ENCODE measurements at places on chromosomes 1 and 21.

- no peak for DNase-seq
Observed at GRCh38 chr1:24768873-24769605, 23.8 kb downstream of the CLIC4 start.

DNA sequence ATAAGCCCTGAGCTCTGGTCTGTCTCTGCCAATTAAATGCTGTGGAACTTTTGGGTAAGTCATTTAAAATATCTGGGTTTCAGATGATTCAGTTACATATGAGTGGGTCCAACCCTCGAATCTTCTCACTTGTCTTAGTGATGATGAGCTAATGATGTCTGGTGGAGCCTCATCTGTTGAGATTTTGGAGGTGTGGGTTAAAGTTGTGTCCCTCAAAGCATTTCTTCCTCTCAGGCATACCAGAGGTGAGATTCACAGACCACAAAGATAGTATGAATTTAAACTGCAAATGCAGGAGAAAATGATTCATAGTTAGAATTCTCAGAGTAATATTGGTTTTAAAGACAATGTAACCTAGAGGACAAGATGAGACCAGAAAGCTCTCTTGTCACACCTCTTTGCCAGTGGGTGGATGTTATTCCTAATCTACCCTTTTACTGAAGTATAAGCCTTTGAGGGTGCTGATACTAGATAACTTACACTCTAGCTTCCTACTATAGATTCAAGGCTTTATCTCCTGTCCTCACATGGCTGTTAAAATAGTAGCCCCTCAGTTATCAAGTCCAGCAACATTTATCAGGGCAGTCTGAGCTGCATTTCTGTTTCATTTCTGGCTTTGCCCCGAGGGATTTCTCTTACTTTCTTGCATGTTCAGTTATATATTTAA lies 90.7 kb downstream of the MT1HL1 start:
- no peak for DNase-seq

DNA sequence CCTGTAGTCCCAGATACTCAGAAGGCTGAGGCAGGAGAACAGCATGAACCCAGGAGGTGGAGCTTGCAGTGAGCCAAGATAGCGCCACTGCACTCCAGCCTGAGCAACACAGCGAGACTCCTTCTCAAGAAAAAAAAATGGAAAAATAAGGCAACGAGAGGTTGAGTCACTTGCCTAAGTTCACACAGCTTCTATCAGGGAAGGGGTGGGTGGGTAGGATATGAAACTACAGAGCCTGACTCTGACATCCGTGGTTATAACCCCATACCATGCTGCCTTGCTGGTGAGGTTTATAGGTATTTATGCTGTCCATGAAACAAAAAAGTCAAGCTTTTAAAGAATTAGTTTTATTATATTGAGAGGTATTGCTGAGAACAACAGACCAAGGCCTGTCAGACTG lies 61.5 kb upstream of the RAB4A start:
- DNase-seq: no peak

DNA sequence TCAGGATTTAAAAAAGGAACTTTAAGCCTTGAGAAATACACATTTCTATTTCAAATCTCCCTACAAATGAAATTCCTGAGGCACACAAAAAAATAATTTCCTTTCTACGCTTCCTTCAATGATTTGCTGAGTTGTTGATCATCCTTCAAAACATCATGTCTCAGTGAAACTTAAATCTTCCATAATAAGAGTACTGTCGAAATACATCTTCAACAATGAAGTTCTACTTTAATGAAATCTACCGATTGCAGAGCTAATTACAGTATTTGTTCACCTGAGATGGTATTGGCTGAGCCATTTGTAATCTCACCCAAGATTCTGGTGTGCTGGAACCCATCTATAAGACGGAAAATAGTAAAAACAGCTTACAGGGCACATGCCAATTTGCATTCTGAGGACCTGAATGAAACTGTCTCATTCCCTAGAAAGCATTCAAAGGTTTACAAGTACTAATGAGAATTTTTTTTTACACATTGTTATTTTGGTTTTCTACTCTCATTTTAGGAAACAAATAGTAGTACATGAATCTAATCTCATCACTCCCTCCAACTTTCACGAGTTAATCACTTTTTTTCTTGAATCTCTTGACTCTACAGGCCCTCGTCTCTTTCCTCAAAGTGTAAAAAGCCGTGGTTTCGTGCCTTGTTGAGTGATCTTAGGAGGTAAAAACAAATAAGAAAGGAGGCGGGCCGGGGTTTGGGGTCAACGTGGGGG lies 1.1 kb downstream of the CHML start:
- DNase-seq: no peak

DNA sequence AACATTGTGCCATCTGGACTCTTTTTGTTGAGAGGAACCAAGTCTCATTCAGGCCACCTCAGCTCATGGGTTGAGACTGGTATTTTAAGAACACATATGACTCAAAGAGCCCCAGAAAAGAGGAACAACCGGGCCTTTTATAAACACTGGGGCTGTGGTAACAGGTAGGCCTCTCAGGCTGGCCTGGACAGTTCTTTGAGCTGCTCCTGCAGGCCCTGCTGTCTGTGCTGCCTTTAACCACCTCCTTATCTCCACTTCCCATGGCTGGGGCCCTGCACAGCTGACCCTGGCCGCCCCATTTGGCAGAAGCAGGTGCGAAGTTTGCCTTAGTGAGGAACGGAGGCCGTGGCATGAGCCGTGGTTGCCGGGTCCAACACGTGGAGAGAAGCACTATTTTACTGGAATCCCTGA lies 163.3 kb downstream of the RHOU start:
- no peak for DNase-seq

- no peak for DNase-seq
Observed at GRCh38 chr1:167455786-167456446, 62.4 kb downstream of the CD247 start.

DNA sequence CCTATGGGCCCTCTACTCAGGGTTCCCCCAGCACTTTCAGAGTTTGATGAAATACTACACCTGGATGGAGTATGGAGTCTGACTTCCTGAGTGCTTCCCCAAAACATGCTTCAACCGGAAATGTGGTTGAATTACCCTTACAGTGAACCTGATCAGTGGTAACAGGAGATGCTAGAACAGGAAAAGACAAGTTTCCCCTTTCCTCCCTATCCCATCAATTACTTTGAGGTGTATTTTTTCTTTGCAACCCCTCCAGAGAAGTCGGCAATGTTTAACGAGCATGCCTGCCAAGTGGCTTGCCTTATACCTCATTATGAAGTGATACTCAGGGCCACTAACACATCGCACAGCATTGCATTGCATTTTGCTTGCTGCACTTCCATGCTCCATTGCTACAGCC lies 7.0 kb downstream of the KRTAP15-1 start:
- no peak for DNase-seq

- DNase-seq: no peak
Observed at GRCh38 chr1:17246971-17247370, 1.9 kb upstream of the PADI3 start.

DNA sequence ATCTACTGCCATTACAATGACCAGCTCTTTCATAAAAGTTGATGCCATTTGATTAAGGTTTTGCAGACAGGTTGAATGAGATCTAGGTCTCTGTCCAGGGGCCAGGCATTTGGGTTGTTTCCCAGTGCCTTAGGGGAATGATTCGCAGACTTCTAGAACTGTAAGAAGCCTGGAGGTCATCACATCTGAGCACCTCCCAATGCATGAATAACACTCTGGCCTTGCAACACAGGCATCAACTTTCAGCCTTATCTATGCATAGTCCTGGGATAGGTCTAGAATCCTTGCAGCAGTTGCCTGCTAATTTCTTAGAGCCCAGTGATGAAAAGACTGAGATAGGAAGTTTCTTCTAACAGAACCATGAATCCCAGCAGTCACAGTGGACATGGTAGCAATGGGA lies 44.8 kb upstream of the KCND3 start:
- DNase-seq: no peak

GRCh38 chr1:28123461-28123961 lies 35.1 kb upstream of the EYA3 start:
- no peak for DNase-seq

DNA sequence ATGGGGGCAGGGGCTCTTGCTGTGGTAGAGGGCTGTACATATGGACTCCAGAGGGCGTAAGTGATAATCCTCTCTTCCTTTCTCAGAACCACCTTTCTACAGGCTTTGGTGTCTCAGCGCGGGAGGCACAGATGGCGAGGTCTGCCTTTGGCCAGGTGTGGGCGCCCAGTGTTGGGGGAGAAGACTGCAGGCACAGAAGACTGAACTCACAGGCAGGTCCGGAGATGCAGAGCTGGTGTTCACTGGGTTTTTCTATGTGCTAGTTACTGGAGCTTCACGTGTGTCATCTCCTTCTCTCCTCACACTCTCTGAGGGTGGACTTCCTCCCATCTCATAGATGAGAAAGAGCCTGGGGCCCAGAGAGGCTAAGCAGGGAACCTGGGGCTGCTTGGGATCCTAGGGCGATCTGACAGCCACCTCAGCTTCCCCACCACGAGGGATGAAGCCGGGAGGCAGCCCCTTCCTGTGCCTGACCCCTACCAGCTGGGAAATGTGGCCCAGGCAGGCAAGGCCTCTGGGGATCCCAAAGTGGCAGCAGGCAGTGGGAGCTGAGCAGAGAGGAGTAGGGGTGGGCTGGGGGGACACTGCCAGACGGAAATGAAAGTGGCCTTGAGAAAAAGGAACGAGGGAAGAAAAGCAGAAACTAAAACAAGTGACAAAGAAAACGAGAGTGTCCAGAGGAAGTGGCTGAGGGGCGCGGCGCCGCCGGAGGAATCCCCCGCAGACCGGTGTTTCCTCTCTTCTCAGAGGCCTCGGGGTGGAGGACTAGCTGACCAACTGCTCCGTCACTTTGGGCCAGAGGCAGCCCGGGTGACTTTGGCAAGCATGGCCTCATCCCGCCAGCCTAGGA lies 191.6 kb downstream of the HIVEP3 start:
- no peak for DNase-seq

- DNase-seq: no peak
Observed at GRCh38 chr1:229582011-229582694, 23.6 kb upstream of the ABCB10 start.

- no peak for DNase-seq
Observed at GRCh38 chr1:153963850-153964331, 554 bp upstream of the SLC39A1 start.
